ENCODE measurements at places on chromosomes 4 and X. TPM values are rescaled to one million over a fixed set of nuclear protein-coding genes. Genes with fewer than 3 reads are reported as not detected.

GRCh38 chr4:166535865-166536264 is 662.8 kb downstream of the TLL1 start:
- H3K4me3 ChIP-seq, result no peak overlapping the region
- no peak overlapping the region for H3K27ac ChIP-seq

DNA sequence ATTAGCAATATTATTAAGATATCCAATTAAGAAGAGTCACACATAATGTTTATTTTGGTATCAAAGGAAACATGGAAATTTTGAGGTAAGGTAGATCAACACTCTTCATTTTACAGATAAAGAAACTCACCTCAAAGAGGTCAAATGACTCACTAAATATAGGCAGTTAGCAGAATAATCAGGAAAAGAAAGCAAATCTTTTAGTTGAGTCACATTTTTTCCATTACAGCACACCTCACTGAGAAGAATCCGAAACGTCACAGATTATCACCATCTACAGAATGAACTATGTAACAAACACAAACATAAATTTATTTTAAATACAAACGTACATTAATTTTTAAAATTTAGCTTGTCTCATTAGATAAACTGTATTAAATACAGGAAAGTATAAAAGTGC is 70.1 kb downstream of the TMEM47 start:
- H3K36me3 ChIP-seq, result no peaks in the 10 kb centered on the region
- no peak for DNase-seq
- no peaks in the 10 kb centered on the region for H3K4me1 ChIP-seq

GRCh38 chr4:76673362-76673761 is 224.6 kb downstream of the SOWAHB start:
- no peaks in the 10 kb centered on the region for H3K4me1 ChIP-seq
- H3K27ac ChIP-seq, result no peak overlapping the region
- no peaks in the 10 kb centered on the region for H3K27me3 ChIP-seq
- H3K4me3 ChIP-seq, result no peak overlapping the region
- DNase-seq, result no peak

DNA sequence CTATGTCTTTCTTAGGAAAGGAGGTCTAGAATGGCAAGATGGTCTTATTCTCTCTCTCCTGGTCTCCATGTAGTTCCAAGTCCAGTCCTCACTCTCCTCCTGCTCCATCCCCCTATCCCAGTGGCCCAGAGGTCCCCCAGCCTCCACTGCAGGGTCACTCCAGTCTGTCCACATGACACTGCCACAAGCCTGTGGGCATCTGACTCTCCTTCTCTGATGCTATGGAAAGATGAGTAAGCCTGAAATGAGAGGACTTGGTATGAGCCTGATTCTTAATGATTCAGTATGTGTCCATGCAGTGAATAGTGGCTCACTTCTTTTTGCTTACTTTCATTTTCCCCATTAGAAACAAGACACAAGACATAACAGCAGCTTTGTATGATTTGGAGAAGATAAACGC is 516.8 kb upstream of the ADGRL3 start:
- H3K27me3 ChIP-seq, result no peaks in the 10 kb centered on the region
- no peak overlapping the region for H3K4me3 ChIP-seq
- H3K27ac ChIP-seq, result no peak overlapping the region
- no peaks in the 10 kb centered on the region for H3K4me1 ChIP-seq

DNA sequence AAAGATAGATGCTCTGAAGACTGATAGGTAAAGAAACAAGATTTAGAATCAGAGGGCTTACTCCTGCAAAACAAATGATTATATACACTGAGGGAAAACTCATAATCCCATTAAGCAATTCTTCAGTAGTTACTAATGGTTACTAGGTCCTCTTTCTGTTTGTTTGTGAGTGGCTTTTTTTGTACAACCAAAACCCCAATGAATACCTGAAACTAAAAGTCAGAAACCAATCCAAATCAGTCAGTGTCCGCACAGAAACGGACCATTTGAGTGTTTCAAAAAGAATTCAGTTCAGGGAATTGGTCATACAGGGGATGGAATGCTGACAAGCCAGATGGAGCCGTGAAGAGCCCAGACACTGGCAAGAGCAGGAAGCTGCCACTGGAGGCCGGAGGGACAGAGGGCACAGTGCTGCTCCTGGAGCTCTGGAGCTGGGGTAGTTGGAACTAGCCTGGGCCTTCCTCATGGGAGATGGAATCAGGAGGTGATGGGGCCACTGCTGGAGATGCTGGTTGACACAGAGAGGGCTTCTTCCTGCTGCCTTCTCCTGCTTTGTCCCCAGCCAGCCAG is 31.9 kb downstream of the SETD7 start:
- H3K27ac ChIP-seq, result no peak overlapping the region
- no peaks in the 10 kb centered on the region for H3K36me3 ChIP-seq
- H3K27me3 ChIP-seq, result no peaks in the 10 kb centered on the region
- no peak for DNase-seq
- H3K4me3 ChIP-seq, result no peak overlapping the region

DNA sequence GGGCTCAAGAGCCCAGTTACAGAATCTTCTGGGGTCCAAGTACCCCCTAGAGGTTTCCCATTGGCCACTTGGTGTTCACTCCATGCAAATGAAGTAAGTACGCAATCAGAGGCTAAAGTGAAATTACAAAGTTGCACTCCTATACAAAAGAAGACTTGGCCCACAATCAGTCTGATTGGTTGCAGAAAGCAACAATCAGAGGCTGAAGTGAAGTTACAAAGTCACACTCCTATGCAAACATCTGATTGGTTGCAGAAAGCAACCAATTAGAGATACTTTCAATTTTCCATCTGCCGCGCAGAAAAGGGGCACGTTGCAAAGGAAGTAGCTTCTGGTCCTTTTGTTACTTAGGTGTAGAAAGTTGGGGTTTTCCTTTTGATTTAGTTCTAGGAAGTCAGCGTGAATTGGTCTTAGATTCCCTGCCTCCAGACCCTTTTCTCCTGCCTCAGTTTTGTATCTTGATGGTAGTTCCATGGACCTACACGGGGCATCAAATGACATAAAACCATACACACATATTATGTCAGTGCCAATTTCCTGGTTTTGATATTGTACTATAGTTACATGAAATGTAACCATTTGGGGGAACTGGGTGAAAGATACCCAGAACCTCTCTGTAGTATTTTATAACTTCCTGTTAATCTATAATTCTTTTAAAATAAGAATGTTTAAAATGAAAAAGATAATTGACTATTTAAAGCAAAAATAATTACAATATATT is 12.4 kb upstream of the PIN4 start:
- no peaks in the 10 kb centered on the region for H3K36me3 ChIP-seq
- no peaks in the 10 kb centered on the region for H3K27me3 ChIP-seq
- no peaks in the 10 kb centered on the region for H3K4me1 ChIP-seq
- H3K4me3 ChIP-seq, result no peak overlapping the region

DNA sequence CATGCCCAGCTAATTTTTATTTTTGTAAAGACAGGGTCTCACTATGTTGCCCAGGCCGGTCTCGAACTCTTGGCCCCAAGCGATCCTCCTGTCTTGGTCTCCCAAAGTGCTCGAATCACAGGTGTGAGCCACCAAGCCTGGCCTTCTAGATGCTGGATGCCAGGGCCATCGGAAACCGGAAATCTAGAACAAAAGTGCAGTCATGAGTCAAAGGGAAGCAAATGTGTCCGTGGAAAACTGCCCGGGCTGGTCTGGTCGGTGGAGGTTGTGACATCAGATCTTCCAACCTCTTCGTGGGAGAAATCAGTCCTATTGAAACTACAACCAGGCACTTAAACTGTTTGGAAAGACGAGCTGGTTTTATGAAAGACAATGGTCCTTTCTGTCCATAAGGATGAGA is 92.3 kb upstream of the SHOX start:
- H3K36me3 ChIP-seq, result no peaks in the 10 kb centered on the region
- no peaks in the 10 kb centered on the region for H3K27me3 ChIP-seq
- H3K27ac ChIP-seq, result no peak overlapping the region
- H3K4me1 ChIP-seq, result no peaks in the 10 kb centered on the region

Gene EXOC1L
- total RNA-seq, result not detected

DNA sequence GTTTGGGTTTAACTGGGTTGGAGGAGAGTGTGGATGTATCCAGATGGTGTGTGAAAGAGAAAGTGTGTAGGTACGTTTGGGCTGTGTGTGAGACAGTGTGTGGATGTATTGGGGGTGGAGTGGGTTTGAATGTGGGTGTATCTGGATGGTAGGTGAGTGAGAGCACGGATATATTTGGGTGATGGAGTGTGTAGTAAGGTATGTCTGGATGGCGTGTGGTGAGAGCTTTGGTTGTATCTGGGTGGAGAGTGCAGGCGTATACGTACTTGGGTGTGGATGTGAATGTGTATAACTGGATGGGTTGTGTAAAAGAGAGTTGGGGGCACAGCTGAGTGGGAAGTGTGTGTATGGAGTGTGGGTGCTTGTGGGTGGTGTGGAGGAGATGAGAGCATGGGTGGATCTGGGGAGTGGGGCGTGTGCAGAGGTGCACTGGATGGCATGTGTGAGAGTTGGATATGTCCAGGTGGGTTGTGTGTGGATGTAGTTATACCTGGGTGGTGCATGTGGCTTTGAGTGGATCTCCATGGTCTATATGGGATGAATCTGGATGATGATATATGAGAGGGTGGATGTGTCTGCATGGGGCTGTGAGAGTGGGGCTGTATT is 6.8 kb downstream of the GPR173 start:
- DNase-seq, result no peak
- H3K27ac ChIP-seq, result no peak overlapping the region
- no peaks in the 10 kb centered on the region for H3K27me3 ChIP-seq
- H3K36me3 ChIP-seq, result no peaks in the 10 kb centered on the region
- no peaks in the 10 kb centered on the region for H3K4me1 ChIP-seq

DNA sequence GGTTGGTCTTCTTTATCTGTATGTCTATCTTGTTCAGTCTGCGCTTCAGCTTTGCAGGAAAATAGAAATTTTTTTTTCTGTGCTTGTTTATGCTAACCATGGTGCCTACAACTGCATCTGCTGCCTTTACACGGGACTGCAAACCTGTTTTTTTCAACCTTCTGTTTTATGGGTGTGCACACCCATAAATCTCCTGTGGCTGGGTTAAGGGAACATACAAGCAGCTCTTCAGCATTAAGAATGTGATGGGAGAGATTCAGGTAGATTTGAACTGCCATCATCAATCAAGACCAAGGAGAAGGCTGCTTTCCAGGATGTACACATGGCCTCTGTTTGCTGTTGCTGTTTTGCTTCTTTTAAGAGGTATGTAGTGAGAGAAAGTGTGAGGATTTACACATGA is 502.9 kb downstream of the ANKRD50 start:
- DNase-seq, result no peak
- no peak overlapping the region for H3K4me3 ChIP-seq
- no peak overlapping the region for H3K27ac ChIP-seq
- H3K27me3 ChIP-seq, result no peaks in the 10 kb centered on the region
- H3K4me1 ChIP-seq, result peaks cover 6% of the 10 kb centered on the region
- no peaks in the 10 kb centered on the region for H3K36me3 ChIP-seq

DNA sequence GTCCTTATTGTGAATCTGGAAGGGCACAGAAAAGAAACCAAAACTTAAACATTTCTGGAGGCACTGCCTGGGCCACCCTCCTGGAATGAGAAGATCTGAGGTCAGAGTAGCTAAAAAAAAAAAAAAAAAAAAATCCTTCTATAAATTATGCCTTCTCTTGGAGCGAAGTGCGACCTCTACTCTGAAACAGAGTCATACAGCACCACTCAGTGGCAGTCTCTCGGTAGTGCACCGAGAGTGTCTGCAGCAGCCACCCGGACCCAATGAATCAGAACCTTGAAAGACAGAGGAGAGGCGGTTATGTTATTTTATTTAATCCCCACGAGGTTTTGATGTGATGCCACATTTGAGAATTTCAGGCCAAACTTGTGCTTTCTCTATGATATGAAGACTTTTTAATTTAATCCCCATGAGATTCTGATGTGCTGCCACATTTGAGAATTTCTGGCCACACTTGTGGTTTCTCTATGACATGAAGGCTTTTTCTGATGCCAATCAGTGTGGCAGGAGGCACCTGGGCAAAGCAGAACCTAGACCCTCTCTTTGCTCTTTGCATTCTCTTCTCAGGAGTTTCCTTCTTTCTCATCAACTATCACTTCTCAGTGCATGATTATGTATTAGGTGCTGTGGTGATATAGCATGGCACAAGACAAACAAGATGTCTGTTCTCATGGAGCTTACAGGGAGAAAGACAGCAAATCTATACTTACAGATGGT is 5.6 kb upstream of the CT47C1 start:
- no peaks in the 10 kb centered on the region for H3K4me1 ChIP-seq
- no peak overlapping the region for H3K27ac ChIP-seq
- H3K4me3 ChIP-seq, result no peak overlapping the region
- peak; percentile 42 for DNase-seq

GRCh38 chr4:18366892-18367291 is 345.3 kb upstream of the LCORL start:
- H3K27ac ChIP-seq, result no peak overlapping the region
- DNase-seq, result no peak

Gene RAI2
- 0.72 TPM for total RNA-seq

DNA sequence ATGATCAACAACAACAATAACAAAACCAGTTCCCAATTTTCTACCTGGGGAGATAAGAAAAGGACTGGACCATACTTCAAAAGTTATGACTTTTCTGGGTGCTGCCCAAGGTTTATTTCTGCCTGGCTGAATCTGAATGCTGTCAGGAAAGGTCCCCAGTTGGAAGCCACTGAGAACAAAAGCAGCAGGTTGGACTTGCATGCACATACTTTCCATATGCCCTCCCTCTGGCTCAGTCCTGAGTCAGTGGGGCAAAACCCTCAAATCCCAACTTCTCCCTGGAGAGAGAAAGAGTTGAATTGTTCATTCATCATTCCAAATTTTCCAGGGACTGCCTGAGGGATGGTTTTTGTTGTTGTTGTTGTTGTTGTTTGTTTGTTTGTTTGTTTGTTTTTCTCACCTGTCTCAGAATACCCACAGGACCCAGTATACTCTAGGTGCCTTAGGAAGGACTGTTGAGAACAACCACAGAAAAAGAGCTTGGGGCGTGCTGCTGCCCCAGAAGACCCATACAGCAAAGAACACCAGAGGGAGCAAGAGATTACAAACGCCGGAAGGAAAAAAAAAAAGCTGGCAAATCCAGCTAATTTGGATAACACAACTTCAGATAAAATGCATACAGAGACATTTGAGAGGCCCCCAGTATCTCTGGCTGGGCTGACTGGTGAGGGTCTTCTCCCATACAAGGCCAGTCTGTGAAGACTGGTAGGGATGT is 138.9 kb upstream of the INPP4B start:
- DNase-seq, result peak; percentile 60
- H3K36me3 ChIP-seq, result no peaks in the 10 kb centered on the region
- H3K4me3 ChIP-seq, result no peak overlapping the region
- no peaks in the 10 kb centered on the region for H3K27me3 ChIP-seq
- no peak overlapping the region for H3K27ac ChIP-seq

- H3K27ac ChIP-seq, result no peak overlapping the region
- H3K27me3 ChIP-seq, result no peaks in the 10 kb centered on the region
- DNase-seq, result no peak
- no peaks in the 10 kb centered on the region for H3K36me3 ChIP-seq
- no peak overlapping the region for H3K4me3 ChIP-seq
These were observed 31.8 kb downstream of the PRDM8 start for GRCh38 chr4:80229128-80229527.

GRCh38 chr4:189843413-189844009 is 97.2 kb upstream of the FRG1 start:
- no peak for DNase-seq
- no peaks in the 10 kb centered on the region for H3K4me1 ChIP-seq
- H3K27ac ChIP-seq, result no peak overlapping the region
- H3K4me3 ChIP-seq, result no peak overlapping the region
- H3K36me3 ChIP-seq, result peaks cover 8% of the 10 kb centered on the region

Data from H9 (cell line).